ENCODE measurements at places on chromosomes 7 and 10. TPM values are rescaled to one million over a fixed set of nuclear protein-coding genes. Genes with fewer than 3 reads are reported as not detected.

Gene NEURL1
- 2.4 TPM for total RNA-seq

DNA sequence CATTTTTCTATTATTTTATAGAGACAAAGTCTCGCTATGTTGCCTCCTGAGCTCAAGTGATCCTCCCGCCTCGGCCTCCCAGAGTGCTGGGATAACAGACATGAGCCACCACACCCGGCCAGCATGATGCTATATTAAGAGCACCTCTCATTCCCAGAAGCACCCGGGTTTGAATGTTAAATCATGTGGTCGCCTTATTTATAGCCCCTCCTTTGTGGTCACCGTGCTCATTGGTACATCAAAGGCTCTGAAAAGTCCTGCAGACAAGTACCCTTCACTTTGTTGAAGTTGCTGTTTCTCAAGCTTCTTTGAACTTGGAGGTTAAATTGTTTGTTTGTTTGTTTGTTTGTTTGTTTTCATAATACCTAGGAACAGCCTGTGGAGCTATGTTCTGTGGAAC, 40.0 kb downstream of the CLIP2 start:
- DNase-seq, result no peak

DNA sequence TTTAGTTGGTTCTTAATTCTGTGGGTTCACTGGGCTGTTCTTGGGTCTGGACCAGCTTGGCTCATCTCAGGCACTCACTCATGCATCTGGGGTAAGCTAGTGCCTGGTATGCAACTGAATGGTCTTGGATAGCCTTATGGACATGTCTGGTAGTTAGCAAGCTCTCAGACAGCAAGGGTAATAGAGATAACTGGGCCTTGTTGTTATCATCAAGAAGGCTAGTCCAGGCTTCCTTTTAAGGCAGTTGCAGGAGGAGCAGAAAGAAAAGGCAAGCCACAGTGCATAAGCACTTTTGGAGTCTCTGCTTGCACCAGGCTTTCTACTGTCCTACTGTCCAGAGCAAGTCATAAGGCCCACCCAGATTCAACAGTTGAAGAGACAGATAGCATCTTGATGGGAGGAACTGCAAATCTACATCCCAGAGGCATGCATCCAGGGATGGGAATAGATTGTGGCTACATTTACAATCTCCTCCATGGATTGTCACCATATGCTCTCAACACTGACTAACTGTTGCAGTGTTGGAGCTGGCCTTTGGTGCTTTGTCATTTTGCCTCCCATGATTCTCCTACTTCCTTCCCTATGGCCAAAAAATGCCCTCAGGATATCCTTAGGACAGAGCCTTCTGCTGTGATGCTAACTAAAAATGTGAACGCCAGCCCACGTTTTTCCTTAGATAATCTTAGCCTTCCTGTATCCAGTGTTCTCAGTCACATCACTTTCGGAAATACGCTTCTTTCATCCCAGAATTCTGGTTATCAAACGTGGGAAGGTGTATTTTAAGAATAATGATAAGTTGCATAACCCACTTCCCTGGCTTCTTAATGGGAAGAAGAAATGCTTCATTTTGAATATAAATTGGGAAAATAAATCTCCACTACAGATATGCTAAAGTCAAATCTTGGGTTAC, 3.6 kb downstream of the GIMAP4 start:
- no peak for DNase-seq

DNA sequence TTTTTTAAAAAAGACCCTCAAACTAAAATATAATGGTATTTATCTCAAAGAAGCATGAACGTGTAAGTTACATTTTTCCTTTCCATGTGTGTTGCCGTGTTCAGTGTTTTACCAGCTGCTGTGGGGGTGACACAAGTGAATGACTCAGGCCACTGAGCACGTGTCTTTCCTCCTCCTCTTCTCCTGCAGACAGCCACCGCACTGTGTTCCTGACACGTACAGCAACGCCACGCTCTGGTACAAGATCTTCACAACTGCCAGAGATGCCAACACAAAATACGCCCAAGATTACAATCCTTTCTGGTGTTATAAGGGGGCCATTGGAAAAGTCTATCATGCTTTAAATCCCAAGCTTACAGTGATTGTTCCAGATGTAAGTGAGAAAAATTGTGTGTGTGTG, 29.7 kb downstream of the TMEM248 start:
- DNase-seq, result no peak

DNA sequence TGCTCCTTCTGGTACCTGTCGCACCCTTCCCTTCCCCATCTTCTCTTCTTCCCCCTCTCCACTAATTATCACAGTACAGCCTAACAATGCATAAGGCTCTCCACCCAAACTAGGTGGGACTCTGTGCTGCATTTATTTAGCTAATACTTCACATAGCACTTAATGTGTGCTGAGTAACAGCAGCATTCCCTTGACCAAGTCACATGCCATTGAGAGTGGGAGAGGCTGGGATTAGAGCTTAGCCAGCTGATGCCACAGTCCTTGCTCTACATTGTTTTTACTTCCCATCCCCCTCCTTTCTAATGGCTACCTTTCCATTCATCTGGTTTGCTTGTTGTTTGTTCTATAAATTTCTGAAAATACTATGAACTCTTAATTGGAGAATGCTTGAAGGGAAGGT, 426.9 kb downstream of the LRMDA start:
- no peak for DNase-seq

Measured in activated CD4-positive, alpha-beta memory T cell treated with anti-CD3 and anti-CD28 coated beads for 36 hours (primary cell).